ENCODE measurements at places on chromosomes 11 and 22. TPM values are rescaled to one million over a fixed set of nuclear protein-coding genes. Genes with fewer than 3 reads are reported as not detected.

GRCh38 chr22:44360668-44361381, 48.1 kb upstream of the SHISAL1 start:
- H3K27me3 ChIP-seq: peaks cover 6% of the 10 kb centered on the region
- no peaks in the 10 kb centered on the region for H3K36me3 ChIP-seq

GRCh38 chr11:118806400-118806799, 15.4 kb upstream of the DDX6 start:
- DNase-seq: no peak
- no peaks in the 10 kb centered on the region for H3K36me3 ChIP-seq
- H3K27me3 ChIP-seq: no peaks in the 10 kb centered on the region
- no peak overlapping the region for H3K4me3 ChIP-seq
- H3K27ac ChIP-seq: no peak overlapping the region
- H3K4me1 ChIP-seq: no peaks in the 10 kb centered on the region

- H3K27me3 ChIP-seq: no peaks in the 10 kb centered on the region
- H3K36me3 ChIP-seq: peaks cover 45% of the 10 kb centered on the region
- no peak overlapping the region for H3K4me3 ChIP-seq
- H3K27ac ChIP-seq: no peak overlapping the region
Observed at GRCh38 chr22:20009018-20009491, 7.6 kb downstream of the ARVCF start.

PATE2 gene
- total RNA-seq: 0.61 TPM

DEFB131B gene
- not detected for total RNA-seq
